Motor neuron (in vitro differentiated cells): ENCODE measurements at places on chromosomes 16 and 17.
A peak's percentile ranks its signal among the peaks of the same experiment; 100 is the strongest.

- ATAC-seq = no peak
These were observed 124.8 kb downstream of the MAP2K6 start for GRCh38 chr17:69539274-69539673.

DNA sequence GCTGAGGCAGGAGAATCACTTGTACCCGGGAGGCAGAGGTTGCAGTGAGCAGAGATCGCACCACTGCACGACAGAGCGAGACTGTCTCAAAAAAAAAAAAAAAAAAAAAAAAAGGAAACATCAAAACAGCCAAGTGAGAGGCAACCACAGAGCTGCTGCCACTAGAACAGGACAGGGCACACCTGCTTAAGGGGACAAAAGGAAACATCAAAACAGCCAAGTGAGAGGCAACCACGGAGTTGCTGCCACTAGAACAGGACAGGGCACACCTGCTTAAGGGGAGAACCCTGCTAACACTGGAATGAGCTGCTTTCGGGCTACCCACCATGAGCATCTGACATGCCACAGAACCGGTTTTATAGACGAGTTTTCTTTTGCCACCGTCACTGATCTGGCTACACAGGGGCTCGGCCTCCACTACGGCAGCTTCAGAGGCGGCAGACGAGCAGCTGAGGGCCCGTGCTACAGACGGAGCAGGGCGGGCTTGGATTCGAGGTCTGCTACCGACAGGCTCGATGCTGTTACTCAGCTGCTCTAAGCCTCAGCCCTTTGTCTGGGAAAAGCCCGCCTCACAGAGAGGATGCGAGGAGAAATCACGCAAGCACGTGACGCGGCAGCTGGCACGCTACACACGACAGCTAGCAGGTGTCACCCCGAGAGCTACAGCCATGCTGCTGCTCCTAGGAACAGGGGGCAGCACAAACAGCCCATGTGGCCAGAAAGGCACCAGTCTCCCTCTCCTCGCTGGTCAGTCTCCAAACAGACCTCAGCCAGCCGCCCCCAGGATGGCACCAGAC is 2.0 kb downstream of the P4HB start:
- ATAC-seq = no peak

DNA sequence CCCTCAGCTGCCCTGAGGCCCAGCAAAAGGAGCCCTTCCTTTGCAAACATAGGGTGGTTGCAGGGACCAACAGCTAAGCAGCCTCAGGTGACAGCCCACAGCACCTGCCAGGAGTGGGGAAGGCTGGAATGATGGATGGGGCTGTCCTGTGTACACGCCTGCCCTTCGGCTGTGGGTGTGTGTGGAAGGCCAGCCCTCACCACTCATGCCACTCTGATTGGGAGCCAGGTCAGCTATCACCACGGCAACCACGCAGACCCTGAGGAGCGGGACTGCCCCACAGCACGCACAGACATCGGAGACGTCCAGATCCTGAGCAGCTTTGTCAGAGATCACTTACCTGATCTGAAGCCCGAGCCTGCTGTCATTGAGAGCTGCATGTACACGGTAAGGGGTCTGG is 11.9 kb downstream of the PIPOX start:
- ATAC-seq = no peak

- ATAC-seq = no peak
These were observed 14.7 kb upstream of the GSG1L start for GRCh38 chr16:28078261-28078660.

- no peak for ATAC-seq
These were observed 4.6 kb upstream of the COL1A1 start for GRCh38 chr17:50205963-50206505.

DNA sequence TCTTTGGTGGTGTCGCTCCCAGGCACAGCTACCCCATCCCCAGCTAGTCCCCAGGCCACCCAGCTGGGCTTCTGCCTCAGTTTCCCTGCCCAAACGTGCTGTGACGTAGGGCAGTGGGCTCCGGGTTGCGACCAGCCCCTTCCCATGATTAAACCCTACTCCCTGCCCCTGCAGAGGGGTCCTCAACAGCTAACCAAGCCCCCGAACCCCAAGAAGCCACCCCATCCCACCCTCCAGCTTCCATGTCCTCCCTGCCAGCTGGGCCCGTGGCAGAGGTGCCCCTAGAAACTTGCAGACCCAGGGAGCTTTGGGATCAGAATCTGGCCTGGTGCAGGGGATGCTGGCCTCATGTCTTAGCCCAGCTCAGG is 879 bp upstream of the NTN3 start:
- no peak for ATAC-seq

- ATAC-seq = no peak
These were observed 45.8 kb downstream of the TNFRSF13B start for GRCh38 chr17:16926061-16926511.

- no peak for ATAC-seq
These were observed 17.1 kb downstream of the C1QTNF1 start for GRCh38 chr17:79041041-79041570.

DNA sequence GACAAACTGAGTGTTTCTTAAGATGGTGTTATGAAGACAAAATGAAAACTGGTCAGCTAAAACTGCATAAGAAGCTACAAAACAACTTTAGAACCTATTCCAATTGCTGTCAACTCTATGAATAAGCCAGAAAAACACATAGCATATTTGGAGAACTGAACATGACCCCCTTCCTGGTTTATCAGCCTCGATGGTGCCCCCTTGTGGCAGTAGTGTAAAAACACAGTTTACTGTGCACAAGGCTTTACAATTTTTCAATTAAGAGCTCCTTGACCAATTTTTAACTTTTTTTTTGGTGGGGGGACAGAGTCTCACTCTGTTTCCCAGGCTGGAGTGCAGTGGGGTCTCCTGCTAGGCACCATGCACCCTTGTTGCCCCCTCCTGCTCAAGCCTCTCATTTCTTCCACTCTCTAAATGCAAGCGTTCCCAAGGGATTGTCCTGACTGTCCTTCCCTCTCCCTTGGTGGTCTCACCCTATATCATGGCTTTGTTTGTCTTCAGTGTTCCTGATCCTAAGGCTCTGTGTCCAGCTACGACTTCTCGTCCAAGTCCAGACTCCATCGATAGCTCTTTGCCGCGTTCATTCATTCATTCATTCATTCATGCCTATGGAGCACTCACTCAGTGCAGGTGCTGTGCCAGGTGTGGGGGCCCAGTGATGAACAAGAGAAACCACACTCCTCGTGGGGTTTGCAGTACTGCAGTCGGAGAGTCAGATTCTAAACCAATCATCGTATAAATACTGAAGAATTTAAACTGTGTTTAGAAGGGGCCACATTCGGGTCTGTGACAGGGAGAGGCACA is 7.5 kb downstream of the EIF1 start:
- peak; percentile 3 for ATAC-seq

GRCh38 chr16:24204150-24204665 is 51.9 kb upstream of the CACNG3 start:
- no peak for ATAC-seq

DNA sequence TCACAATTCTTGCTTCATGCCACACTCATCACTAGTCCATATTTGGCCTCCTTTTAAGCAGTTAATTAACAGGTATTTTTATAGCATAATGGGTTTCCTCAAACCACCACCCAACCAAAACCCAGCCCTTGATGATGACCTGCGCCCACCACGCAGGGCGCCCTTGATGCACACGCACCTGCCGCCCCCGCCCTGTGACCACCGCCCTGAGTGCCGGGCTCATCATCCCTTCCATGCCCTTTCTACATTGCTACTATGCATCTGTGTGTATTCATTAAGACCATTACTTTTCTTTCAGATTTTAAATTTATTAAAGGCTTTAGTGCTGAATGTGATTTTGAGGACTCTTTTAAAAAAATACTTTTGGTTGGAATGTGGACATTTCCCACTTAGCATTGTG is 204.8 kb upstream of the CHMP6 start:
- no peak for ATAC-seq

GRCh38 chr16:69554495-69554894 is 11.3 kb upstream of the NFAT5 start:
- ATAC-seq = no peak

DNA sequence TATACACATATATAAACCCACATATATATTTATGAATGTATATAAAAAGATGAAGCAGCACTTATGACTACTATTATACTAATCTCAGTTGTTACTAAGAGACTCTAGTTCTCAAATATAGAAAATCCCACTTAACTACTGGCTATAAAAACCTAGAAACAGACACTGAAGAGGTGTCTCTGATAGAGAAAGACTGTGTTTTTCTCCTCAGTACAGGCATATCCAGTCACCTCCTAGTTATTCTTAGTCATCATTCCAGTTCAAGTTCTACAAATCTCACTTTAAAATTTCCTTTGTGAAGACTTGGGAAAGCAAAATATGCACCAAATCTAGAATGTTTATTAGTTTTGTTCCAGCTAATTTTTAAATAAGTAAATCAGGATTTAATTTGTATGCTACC is 93.9 kb downstream of the STH start:
- ATAC-seq = no peak

DNA sequence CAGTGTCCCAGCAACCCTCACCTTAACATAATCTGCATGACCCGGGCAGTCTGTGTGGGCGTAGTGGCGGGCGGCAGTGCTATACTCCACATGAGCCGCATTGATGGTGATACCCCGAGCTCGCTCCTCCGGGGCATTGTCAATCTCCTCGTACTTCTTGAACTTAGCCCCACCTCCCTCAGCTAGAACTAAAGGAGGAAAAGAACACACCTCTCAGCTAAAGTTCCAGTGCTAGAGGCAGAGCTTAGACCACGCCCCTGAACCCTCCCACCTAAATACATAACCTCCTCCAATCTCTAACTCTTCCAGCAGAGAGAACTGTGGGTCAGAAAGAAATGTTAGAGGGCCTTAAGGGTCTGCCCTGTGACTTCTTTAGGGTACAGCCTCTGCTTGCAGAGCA is 855 bp downstream of the TUFM start:
- ATAC-seq = no peak

- no peak for ATAC-seq
These were observed 32.2 kb downstream of the RHBDL3 start for GRCh38 chr17:32297860-32298259.

GRCh38 chr16:1291576-1291974 is 17.9 kb upstream of the UBE2I start:
- no peak for ATAC-seq

GRCh38 chr16:24125214-24125613 is 130.9 kb upstream of the CACNG3 start:
- ATAC-seq = no peak

GRCh38 chr16:57984443-57985203 is 13.7 kb upstream of the CNGB1 start:
- ATAC-seq = peak; percentile 76

DNA sequence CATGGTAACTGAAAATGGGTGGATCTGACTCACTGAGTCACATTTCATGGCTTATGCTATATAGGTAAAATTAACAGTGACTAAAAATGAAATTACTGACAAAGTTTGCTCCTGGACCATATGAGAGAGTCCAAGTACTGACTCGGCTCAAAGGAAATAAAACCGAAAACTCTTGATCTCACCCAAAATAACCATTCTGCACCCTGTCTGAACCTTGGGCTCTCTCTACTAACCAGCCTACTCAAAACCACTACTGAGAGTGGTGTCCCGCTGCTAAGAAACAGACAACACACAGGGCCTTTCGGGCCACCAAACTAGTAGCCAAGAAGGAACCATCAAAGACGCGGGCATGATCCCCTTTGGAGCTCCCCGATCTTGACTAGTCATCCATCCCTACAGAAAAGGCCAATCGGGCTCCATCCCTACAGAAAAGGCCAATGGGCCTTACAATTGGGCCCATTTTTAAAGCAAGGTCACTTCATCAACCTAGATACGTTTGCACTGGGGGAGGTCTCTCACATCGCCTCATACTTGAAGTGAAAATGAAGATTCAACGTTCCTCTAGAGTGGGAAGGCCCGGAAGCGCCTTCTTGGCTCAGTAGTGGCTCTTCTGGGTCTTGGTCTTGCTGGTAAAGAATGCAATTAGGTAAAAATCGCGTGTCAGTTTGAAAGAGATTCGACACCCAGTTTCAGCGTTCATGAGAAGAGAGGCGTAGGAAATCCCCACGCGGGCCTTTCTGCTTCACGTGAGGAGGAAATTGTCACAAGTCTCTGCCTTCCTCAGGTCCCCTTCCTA is 720 bp upstream of the ZPBP2 start:
- no peak for ATAC-seq

DNA sequence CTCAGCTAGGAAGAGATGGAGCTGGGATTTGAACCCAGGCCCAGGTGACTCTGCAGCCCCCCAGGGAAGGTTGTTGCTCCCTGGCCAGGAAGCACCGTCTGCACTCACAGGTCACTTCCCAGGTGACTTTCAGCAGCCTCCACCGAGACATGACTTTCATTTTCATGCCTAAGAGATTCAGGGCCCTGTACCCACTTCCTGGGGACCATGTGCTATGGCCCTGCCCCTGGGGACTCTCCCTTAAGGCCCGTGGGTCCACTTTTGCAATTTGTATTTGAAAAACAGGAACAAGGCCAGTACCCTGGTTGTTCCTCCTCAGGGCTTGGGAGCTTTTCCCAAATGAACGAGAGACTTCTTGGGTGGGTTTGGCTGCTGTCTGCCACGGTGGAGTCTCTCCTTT is 191.0 kb downstream of the IRF8 start:
- no peak for ATAC-seq

- no peak for ATAC-seq
These were observed 323 bp downstream of the ST3GAL2 start for GRCh38 chr16:70438585-70438968.

DNA sequence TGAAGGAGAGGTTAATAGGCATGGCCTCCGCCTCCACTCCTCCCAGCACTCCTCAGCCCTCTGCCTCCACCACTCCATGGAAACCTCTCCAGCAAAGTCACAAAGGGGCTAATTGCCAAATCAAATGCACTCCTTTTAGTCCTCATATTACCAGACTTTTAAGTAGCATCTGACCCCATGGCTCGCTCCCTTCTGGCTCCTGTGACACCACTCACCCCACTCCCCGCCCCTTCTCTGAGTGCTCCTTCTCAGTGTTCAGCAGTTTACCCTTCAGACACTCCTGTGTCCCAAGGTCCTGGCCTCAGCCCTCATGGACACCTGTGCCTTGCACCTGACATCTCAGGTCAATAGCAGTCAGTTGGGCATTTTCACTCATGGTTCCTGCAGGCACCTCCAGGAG is 243.5 kb upstream of the CCL2 start:
- ATAC-seq = no peak

- ATAC-seq = no peak
These were observed 36.9 kb downstream of the USP7 start for GRCh38 chr16:8926827-8927226.
